LHCN-M2 (cell line): ENCODE measurements at places on chromosomes 2 and 18. TPM values are rescaled to one million over a fixed set of nuclear protein-coding genes. Genes with fewer than 3 reads are reported as not detected.

- no peak for DNase-seq
Observed at GRCh38 chr2:19815746-19816145, 86.0 kb downstream of the TTC32 start.

DNA sequence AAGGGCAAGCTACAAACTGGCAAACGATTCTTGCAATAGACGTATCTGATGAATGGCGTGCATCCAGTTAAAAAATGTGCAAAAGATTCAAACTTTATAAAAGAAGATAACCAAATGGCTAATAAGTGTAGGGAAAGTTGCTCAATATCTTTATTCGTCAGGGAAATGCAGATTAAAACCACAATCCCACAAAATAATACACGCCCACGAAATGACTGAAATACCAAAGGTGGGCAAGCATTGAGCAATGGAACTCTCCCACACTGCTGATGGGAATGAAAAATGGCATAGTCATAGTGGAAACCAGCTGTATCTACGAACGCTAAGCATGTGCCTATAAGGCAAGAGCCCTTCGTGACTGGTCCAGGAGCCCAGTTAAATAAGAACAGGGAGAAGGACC lies 168.6 kb upstream of the SIX2 start:
- peak; percentile 99 for DNase-seq

Gene MEX3C
- 36.1 and 37.6 TPM in 2 replicates for total RNA-seq

Gene CCBE1
- total RNA-seq: 54.9 and 92.6 TPM in 2 replicates

- peak; percentile 76 for DNase-seq
Observed at GRCh38 chr2:15313657-15314056, 247.5 kb downstream of the NBAS start.

Gene DAW1
- 0.23 and 0.32 TPM in 2 replicates for total RNA-seq

Gene CSRNP3
- 1.2 and 1.4 TPM in 2 replicates for total RNA-seq

Gene CDH2
- total RNA-seq: 30.3 and 31.1 TPM in 2 replicates

DNA sequence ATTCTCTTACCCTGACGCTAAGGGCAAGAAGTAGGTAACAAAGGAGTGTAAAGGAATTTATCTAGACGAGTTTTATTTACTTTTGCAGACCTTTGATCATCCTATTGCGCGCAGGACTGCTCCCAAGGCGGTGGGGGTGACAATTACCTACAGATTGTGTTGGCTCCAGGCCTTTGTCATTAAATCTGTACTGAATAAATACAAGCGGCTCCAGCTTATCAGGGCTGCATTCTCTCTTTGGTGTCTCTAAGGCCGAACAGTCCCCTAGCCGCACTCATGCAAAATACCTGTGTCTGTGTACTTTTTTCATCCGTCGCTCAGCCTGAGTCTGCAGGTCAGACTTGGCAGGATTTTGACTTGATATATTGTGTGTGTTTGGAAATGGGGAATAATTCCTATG lies 57.9 kb upstream of the DYSF start:
- DNase-seq: no peak

GRCh38 chr2:27723372-27724144 lies 48.0 kb upstream of the MRPL33 start:
- DNase-seq: peak; percentile 70

DNA sequence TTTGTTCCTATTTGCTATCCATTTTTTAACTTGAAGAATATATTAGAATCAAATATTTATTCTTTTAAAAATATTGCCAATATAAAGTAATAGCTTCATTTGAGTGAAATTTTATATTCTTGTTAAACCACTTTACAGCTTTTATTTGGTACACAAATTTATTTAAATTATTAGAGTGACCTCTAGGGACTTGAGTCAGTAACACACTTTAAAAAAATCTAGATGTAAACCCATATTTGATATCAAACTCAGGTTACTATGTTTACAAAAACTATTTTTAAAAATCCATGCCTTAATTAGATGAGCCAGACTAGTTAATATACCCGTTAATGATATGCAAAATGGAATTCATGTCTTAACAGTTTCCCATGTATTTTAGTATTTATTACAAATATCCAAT lies 134.6 kb downstream of the MAP4K4 start:
- no peak for DNase-seq

- DNase-seq: no peak
Observed at GRCh38 chr2:81283081-81283480, 978.5 kb upstream of the LRRTM1 start.

GRCh38 chr2:25699216-25699615 lies 25.8 kb upstream of the DTNB start:
- no peak for DNase-seq

Gene TTN
- total RNA-seq: 2.0 and 5.5 TPM in 2 replicates

Gene GCG
- 0.17 TPM in 1 of 2 replicates, not detected in the other for total RNA-seq

DNA sequence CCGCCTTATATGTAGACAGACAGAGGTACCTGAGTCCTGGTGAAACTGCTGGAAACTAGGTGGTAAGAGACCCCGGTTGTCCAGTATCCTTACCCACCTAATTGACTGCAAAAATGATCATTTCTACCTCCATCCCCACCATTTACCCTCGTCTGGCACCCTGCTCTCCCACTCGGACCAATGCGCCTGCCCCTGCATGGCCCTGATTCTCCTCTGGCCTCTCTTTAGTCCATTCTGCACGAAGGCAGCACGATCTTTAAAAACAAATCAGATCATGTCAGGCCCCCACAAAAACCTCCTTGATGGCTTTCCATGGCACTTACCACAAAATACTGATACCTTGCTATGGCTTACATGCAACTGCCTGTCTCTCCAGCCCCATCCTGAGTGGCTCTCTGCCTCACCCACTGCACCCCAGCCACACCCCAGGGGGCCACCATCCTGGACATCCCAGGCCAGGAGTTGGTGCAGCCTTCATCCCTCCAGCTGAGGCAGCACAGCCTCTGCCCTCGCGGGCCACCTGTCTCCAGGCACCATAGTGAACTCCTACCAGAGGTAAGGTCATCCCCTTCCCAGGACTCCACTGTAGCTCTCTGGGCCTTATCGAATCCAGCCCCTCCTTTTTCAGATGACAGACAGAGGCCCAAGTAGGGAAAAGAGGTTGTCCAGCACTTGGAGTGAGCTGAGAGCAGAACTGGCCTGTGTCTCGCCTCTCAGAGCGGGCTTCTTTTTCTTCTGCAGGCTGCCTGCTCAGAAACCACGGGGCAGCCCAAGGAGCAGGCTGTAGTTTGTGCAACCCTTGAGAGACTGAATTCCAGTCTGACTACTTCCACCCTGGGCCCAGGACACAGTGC lies 12.3 kb upstream of the CIB4 start:
- no peak for DNase-seq

GRCh38 chr2:46010925-46011490 lies 286.2 kb upstream of the EPAS1 start:
- DNase-seq: peak; percentile 51
